ENCODE measurements at places on chromosomes 2 and 18.

- no peak for DNase-seq
Measured at GRCh38 chr2:126220331-126220730, 435.6 kb upstream of the GYPC start.

GRCh38 chr18:29076645-29077044 lies 899.7 kb upstream of the CDH2 start:
- no peak for DNase-seq

DNA sequence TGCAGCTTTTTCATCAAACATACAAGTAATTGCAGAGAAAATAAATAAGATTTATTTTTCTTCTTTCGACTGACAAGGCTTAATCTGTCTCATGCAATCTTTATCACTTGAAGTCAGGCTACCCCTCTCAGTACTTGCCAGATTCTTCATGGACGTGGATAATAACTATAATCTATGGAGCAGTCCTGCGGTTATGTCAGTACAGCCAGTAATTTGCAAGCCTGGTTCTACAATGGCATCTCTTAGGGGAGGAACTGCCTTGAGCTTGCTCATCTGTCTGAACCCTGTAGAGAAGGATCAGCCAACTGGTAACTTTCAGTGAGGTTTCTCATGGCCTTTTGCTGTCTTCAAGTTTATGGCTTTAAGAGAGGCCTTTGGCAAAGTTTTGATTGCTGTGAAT lies 35.5 kb upstream of the LRRTM1 start:
- DNase-seq = no peak

DNA sequence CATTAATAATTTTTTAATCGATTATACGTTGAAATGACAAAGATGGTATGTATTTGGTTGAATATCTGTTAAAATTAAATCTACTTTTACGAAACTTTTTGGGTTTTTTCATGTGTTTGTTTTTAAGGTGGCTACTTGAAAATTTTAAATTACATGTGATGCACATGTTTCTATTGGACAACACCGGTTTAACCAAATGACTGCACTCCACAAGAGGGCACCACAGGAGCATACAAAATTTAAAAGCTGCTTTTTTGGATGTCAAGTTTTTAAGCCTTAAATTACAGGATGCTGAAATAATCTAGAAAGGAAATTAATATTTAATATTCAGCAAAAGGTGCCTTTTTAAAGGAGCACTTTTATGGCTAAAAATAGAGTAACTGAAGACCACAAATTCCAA lies 98.7 kb downstream of the ACVR1 start:
- DNase-seq = peak; percentile 71

DNA sequence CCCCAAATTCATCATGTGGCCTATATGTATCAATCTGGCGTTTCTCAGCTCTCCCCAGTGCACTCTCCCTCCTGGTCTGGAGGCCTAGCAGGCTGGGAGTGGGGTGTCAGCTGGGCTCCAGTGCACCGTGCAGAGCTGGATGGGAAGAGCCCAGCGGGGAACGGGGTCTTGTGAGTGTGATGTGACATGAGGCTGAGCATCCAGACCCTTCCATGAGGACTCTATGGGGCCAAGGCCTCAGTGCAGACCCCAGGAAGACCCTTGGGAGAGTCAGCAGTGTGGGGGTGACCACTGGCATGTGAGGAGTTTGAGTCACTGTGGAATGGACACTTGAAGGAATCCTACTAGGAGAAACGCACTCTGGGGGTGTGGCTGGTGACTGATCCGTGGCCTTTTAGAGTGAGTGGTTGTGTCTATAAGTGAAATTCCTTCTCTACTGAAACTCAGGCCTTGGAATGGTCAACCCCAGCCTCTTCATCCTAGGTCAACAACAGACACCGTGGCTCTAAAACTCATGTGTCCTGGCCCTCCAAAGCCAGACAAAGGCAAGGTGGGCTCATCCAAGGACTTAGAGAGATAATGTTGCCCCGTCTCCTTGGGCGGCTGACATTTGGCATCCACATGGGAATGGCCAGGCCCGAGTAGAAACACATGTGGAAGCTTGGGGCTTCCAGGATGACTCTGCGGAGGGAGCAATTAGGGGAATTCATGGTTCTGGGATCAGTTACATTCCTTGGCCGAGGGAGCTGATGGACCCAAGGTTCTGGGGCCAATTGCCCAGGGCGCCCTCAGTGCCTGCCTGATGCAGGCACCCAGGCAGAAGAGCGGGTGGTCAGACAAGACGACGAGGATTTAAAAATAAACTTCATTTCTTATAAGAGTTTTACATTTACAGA lies 156.0 kb upstream of the TWIST2 start:
- no peak for DNase-seq

GRCh38 chr2:30096451-30096850 lies 50.4 kb upstream of the YPEL5 start:
- no peak for DNase-seq

GRCh38 chr2:219001577-219002394 lies 8.6 kb upstream of the CRYBA2 start:
- no peak for DNase-seq

DNA sequence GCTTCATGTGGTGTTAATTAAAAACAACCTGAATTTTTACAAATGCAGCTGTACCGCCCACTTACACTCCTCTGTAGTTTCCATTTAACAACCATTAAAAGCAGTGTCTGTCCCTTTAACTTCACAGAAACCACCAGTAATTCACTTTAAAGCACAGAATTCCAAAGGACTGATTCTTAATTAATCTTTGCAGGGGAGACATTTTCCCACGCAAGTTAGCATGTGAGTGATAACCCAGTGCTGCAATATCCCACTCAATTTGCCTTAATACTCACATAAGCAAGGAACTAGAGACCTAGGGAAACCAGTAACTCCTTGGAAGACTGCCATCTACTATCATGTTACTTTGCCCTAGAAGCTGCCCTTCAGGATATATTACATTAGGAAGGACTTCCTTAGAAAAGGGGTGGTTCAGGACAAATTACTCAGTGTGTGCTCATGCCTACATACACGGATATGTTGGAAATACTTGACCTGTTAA lies 102.3 kb downstream of the OSR1 start:
- DNase-seq = no peak

GRCh38 chr2:183229386-183229785 lies 105.1 kb downstream of the NUP35 start:
- no peak for DNase-seq

GRCh38 chr18:79983253-79983652 lies 5.1 kb downstream of the TXNL4A start:
- no peak for DNase-seq

DNA sequence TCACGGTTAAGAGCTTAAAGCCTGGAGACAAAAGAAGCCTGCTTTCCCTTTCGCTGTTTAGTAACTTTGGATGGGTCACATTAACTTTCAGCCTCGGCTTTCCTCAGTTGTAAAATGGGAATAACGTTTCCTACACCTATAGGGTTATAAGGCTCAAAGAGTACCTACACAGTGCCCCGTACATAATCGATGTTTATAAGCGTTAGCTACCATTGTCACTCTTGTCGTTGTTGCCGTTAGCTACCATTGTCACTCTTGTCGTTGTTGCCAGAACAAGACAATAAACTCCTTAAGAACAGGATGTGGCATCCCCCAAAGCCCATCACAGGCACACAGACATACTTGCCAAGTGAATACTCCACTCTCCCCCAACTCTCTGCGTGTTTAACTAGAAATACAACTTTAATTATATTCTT lies 901 bp upstream of the MFSD6 start:
- DNase-seq = no peak

DNA sequence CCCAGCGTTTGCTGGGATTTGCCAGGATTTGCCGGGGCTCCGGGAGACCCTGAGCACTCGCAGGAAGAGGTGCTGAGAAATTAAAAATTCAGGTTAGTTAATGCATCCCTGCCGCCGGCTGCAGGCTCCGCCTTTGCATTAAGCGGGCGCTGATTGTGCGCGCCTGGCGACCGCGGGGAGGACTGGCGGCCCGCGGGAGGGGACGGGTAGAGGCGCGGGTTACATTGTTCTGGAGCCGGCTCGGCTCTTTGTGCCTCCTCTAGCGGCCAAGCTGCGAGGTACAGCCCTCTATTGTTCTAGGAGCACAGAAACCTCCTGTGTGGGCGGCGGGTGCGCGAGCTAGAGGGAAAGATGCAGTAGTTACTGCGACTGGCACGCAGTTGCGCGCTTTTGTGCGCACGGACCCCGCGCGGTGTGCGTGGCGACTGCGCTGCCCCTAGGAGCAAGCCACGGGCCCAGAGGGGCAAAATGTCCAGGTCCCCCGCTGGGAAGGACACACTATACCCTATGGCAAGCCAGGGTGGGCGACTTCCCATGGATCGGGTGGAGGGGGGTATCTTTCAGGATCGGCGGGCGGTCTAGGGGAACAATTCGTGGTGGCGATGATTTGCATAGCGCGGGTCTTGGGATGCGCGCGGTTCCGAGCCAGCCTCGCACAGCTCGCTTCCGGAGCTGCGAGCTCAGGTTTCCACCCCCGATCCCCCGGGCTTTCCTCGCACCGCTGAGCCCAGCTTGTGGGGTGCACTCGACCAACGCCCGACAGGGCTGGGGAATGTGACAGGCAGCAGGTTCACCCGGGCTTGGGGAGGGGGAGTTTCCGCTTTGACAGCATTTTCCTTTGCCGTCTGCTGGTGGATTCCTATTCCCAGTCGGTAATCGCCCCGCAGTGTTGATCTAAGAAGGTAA lies 2.8 kb downstream of the ONECUT2 start:
- peak; percentile 59 for DNase-seq

DNA sequence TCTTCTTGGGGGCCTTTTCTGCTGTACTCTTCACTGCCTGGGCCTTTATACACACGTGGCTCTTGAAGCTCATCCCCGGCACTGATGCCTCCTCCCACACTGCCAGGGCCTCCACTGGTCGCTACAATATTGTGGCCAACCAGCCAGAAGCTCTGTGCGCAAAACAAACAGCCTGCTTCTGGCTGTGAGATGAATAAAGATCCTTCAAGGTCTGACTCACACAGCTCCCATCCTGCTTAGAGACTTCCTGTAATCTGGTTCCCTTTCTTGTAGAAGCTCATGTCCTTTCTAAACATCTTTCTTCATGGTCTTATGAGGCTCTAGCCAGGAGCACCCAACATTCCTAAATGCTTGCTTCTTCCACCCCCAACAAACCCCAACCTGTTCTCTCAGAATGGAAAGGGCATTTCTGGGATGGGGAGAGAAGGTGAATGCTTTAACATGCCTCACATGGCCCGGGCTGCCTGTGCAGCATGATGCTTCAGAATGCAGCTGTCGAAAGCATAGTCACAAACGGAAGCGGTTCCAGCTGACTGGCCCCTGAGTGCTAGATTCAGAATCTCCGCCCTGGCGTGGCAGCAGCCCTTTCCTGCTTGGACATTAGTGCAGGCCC lies 24.6 kb downstream of the NRP2 start:
- peak; percentile 90 for DNase-seq

- no peak for DNase-seq
Measured at GRCh38 chr2:75353131-75353530, 153.8 kb upstream of the TACR1 start.

GRCh38 chr18:64803471-64803870 lies 654.6 kb upstream of the LINC00305 start:
- no peak for DNase-seq

DNA sequence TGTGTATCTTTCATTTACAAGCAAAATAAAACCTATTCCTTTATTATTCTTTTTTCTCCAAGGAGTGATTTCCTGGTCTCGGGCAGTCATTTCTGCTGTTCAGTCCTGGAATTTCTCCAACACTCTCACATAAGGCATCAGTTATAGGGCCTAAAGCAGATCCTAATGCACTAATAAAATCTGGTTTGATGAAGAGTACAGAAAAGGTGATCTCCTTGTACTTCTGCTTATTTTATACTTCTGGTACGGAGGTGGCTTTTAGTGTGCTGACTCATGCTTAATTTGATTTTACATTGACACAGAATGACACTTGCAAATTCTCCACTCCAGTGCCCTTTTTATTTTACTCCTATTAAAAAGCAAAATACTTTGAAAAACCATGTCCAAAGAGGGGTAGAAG lies 157.4 kb downstream of the DOK6 start:
- no peak for DNase-seq

GRCh38 chr2:220198896-220199295 lies 571.5 kb downstream of the SLC4A3 start:
- no peak for DNase-seq

DNA sequence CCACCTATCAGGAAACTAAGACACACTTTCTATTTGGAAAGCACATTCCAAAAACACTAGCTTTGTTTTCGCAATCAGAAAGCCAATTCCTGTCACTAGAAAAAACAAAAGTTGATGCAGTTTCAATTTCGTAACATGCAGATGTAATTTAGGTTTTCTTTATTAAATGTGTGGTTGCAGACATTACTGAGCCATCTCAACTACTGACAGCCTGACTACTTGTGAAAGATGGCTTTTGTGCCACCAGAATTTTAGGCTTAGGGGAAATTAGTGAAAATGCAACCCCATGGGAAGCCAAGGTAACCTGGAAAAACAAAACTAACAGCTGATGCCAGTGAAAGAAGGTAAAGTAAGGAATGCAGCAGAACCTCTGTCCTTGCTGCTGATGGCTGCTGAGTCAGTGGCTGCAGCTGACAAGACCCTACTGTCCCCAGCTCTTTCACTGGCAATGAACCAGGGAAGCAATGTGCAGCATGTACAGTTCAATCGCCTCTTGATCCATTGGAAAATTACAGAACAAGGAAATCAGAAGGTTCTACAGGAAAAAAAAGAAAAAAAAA lies 34.9 kb downstream of the FEZ2 start:
- peak; percentile 56 for DNase-seq

DNA sequence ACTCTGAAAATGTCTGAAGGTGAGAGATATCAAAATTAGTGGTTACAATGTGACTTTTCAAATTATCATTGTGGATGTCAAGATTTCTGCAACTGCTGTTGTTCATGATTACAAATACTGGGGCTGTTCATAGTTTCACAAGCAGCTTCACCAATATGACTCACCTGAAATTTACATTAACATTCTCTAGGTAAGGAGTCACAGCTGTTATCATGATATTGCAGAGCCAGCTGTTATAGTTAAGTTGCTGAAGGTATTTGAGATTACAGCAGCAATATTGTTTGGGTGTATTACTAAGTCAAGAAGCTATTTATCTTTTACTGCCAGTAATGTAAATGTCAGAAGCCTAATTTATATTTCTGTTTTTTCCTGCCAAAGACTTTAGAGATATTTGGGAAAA lies 140.0 kb downstream of the MC4R start:
- DNase-seq = no peak

DNA sequence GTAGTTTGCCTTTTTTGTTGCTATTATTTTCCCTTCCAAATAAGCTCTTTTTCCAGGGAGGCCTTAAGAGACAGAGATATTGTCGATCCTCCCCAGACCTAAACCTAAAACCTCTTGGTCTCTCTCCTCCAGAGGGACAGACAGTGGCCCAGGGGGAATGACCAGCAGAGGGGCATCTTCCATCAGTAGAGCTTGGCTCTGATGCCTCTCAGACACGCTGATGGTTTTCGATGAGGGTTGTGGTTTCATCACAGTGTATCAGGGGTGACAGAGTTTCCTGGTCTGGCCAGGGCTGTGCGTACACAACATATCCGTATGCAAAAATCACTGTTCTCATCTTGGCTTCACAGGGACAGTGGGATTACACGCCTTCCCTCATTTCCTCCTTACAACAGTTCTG lies 68.6 kb downstream of the GATA6 start:
- DNase-seq = no peak
